ENCODE measurements at places on chromosomes 1 and 21.

DNA sequence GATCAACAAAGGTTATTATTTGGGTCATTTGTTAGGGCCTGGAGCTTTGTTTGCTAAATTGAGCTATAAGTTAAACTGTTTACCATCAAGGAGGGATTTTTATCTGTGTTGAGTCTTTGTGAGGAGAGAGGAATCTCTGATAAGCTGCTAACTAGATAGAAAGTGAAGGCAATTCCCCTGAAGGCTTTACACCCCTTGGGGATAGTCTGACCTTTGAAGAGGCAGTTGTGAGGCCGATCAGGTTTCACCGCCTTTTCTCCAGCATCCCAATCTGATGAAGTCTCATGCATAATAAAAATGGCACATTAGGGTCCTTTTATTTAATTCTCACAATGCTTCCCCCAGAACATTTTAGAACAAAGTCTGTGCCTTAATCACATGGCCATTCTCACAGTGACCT, 21.8 kb downstream of the C1orf21 start:
- no peak for DNase-seq

DNA sequence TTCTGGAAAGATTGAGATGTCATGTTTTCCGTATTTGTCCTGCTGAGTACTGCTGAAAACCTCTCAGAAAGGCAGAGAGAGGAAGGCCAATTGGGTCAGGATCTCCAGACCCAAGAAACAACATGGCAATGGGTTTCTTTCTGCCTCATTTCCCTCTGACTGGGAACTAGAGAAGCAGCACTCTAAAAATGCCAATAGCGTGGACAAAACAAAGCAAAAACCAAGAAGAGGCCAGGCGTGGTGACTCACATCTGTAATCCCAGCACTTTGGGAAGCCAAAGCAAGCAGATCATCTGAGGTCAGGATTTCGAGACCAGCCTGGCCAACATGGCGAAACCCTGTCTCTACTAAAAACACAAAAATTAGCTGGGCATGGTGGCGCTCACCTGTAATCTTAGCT, 18.3 kb downstream of the TNFRSF9 start:
- DNase-seq: no peak

DNA sequence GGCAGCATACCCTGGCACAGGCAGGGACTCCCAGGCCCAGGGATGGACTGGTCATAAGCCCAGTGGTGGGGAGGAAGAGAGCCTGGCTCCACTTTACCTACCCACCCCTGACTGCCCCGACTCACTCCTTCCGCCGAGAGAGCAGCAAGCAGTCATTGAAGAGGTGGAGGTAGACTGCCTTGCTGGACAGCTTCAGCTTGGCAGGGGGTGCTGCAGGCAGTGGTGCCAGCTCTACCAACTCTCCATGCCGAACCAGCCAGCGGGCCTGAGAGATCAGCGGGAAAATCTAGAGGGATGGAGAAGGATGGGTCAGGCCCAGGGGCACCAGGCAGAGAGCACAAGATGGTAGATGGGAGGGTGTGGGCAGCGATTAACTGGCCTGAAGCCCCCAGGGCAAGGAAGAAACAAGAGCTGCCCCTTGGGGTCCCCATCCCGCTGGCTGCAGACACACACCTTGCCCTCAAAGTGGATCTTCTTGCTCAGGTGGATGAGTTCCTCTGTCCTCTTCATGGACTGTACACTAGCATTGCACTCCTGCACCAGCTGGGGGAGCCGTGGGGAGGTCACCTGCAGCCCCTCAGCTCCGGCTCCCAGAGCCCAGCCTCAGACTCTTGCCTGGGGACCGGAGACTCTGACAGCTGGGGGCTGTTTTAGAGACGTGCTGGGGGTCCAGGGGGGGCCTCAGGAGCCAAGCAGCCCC, 7.7 kb downstream of the ARHGEF19 start:
- DNase-seq: peak; percentile 69

GRCh38 chr1:229344139-229344538, 1.3 kb upstream of the CCSAP start:
- DNase-seq: peak; percentile 26

DNA sequence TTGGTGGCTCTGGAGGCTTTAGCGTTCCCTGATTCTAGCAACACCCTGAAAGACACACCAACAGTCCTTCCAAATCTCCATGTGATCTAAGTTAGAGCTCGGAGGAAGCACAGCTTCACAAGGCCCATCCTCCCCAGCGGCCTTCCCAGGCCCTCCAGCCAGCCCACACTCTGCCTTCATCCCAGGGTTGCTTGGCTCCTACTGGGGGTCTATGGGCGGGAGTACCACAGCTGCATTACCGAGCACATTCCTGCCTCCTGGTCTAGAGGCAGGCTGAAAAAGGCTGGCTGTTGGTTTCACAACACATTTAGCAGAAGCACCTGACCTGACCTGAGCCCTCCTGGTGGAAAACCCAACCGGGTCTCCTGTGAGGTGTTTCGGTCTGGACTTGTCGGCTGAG, 54.7 kb upstream of the TRIM67 start:
- DNase-seq: no peak

GRCh38 chr1:4084048-4084431, 184.0 kb upstream of the C1orf174 start:
- no peak for DNase-seq

- DNase-seq: no peak
Observed at GRCh38 chr1:31033598-31033997, 31.9 kb downstream of the PUM1 start.

- DNase-seq: peak; percentile 55
Observed at GRCh38 chr1:55541296-55541695, 326.1 kb upstream of the USP24 start.

DNA sequence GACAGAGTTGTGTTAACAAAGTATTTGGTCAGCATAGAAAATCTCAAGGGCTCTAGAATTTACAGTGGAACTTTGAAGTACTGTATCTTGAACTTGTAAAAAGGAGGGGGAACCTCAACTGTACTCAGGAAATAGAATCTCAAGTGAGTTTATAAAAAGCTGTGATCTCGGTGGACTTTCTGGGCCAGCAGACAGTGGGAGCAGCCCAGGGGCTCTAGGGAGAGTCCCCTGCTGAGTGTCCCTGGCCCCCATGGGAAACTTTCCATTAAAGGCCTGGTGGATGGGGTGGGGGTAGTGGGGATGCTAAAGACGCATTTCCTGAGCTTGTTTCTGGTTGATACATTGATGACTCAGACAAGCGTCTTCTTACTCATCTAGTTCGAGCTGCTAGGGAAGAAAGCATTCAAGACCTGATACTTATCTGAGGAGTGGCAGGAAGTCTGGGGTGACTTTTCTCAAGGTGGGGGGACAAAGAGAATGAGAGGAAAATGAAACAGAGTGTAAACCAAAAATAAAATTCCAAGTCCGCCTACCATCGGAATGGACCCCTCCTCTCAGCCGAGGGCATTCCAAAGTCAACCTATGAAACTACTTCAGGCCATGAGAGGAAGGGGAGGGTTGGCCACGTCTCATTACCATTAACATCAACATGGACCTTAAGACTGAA, 65.5 kb downstream of the NID1 start:
- DNase-seq: no peak

- DNase-seq: peak; percentile 77
Observed at GRCh38 chr1:115114308-115114707, 25.0 kb upstream of the TSPAN2 start.

- DNase-seq: no peak
Observed at GRCh38 chr1:222622765-222623164, 4.9 kb downstream of the MIA3 start.

DNA sequence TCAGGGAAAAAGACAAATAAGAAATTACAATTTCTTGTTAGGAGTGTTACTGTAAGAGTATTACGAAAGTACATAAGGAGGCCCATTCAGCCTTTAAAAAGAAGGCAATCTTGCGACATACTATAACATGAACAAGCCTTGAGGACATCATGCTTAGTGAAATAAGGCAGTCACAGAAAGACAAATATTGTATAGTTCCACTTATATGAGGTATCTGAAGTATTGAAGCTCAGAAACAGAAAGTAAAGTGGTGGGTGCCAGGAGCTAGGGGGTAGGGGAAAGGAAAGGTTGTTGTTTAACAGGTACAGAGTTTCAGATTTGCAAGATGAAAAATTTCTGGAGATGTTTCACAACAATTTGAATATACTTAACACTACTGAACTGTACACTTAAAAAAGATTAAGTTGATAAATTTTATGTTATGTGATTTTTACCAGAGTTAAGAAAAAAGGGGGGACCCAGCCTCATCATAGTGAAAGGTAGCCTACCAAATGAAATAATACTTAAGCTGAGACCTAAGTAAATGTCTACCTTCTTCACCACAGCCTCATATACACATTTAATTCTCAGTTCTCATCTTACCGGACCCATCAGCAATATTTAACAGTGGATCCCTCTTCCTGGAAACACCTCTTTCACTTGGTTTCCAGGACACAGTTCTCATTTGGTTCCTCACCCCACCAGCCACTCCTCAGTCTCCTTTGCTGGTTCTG, 19.5 kb downstream of the USP24 start:
- DNase-seq: no peak

DNA sequence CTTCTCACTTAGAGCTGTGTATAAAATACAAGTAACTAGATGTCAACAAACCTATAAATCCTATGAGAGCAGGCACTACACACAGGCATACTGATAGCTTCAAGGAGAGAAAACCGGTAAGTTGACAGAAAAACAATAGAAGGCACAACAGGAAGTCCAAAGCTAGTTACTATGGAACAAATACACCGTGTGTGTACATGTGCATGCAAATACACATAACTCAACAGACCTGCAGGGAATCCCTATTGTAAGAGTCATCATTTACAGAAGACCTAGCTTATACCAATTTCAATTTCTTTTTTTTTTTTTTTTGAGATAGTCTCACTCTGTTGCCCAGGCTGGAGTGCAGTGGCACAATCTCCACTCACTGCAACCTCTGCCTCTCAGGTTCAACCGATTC, 26.3 kb downstream of the JAK1 start:
- DNase-seq: peak; percentile 55

GRCh38 chr1:84363019-84363418, 35.3 kb upstream of the DNASE2B start:
- peak; percentile 64 for DNase-seq

- no peak for DNase-seq
Observed at GRCh38 chr1:42927920-42928505, 30.7 kb downstream of the SLC2A1 start.

GRCh38 chr21:31677047-31677446, 17.6 kb downstream of the SOD1 start:
- no peak for DNase-seq

- DNase-seq: no peak
Observed at GRCh38 chr21:34021726-34022125, 51.7 kb upstream of the MRPS6 start.

GRCh38 chr1:29478879-29479278, 242.6 kb downstream of the PTPRU start:
- DNase-seq: no peak

- DNase-seq: no peak
Observed at GRCh38 chr1:164250365-164250764, 308.6 kb upstream of the PBX1 start.

Measured in DMS53 (cell line).